ENCODE measurements at places on chromosomes 6 and 20.

DNA sequence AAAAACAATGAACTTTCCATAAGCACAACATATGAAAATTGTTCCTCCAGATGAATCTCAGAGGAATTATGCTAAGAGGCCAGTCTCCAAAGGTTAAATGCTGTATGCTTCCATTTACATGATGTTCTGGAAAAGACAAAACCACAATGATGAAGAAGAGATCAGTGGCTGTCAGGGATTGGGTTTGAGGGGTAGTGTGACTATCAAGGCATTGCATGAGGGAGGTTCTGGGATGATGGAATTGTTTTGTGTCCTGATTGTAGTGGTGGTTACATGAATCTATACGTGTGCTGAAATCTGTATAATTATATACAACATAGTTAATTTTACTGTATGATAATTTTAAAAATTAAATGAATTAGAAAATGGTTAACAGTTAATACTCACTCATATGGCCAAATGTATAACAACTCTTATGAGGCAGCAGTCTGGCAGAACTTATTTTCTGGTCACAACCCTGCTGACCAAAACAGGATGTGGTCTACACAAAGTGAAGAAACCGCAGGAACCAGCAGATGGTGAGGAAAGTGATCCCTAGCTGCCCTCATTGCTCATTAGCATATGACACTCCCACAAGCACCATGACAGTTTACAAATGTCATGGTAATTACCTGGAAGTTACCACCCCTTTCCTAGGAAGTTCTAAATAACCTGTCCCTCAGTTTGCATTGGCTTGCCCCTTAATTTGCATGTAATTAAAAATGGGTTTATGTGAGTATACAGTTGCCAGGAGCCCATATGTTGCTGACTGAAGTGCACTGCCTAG is 31.9 kb downstream of the NSFL1C start:
- peak; percentile 18 for DNase-seq

- DNase-seq, result no peak
These were observed 108.1 kb downstream of the TMEM200A start for GRCh38 chr6:130473886-130474285.

DNA sequence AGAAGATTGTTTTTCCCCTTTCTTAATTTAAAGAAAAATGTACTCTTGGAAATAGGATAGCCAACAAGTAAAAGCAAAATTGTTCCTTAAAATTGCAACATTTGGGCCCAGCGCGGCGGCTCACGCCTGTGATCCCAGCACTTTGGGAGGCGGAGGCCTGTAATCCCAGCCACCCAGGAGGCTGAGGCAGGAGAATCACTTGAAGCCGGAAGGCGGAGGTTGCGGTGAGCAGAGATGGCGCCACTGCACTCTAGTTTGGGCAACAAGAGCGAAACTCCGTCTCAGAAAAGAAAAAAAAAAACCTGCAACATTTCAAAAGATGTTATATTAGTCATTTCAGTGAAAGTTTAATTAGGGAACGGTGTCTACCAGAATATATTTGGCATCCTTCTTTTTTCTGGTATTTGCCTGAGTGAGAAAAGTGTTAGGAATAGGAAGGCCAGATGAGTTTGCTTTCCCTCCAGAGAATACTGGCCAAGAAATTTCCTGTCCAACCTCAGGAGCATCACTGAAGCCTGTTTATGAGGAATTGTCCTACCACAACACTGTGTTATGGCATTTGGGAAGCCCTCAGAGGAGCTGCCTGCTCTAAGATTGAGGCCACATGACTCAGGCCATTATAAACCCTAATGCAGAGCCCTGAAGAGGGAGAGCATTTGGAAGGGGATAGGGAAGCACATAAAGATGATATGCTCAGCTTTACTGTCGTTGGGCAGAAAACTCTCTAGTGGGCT is 1.2 kb upstream of the GJA1 start:
- DNase-seq, result no peak

GRCh38 chr6:43768983-43769525 is 957 bp upstream of the VEGFA start:
- peak; percentile 89 for DNase-seq

GRCh38 chr6:47375426-47375825 is 65.7 kb upstream of the TNFRSF21 start:
- no peak for DNase-seq

DNA sequence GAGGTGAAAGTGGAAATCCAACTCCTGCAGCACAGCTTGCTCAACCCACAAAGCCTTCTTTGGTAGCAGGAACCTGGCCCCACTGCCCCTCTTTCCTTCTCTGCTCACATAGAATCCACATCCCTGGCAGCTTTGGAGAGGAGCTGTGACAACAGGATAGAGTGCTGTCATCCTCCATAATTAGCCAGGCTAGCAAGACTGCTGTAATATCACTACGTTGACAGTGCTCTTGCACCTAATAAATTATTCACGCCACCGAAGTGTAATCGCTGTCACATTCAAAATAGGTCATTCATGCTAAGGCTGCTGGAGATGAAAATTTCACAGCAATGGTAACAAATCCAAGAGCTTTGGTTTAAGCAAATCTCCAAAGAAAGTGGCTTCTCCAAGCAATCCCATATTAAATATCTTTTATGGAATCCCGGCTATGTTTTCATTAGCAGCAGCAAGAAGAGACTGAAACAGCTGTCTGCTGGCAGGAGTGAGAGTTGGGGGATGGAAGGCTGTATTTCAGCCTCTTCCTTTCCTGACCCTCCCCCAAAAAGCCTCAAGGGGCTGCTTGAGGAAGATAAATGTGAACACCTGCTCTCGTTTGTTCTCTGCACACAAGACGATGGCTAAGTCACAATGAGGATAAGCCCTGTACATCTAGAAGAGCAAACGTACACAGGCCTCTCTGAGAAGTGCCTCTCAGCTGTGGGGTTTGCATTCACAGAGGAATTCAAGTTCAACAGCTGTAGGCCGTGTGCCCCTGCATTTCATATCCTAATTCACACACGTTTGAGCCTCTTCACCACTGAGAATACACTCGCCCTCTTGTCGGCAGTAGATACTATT is 16.5 kb downstream of the RIPOR2 start:
- DNase-seq, result peak; percentile 76

DNA sequence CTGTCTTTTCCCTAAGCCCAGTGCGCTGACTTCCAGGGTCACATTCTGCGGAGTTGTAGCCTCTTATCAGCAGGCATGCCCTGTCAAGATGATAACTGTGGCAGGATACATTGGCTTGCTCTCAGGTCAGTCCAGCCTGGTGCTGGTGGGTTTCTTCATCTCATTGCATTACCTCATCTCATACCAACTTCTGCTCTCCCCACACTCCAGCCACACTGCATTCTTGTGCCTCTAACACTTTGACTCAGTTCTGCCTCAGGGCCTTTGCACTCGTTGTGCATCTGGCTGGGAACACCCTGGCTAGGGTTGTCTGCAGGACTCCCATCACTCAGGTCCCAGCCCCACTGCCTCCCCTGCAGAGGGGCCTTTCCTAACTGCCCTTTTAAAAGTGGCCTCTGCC is 110.3 kb upstream of the BACH2 start:
- no peak for DNase-seq

DNA sequence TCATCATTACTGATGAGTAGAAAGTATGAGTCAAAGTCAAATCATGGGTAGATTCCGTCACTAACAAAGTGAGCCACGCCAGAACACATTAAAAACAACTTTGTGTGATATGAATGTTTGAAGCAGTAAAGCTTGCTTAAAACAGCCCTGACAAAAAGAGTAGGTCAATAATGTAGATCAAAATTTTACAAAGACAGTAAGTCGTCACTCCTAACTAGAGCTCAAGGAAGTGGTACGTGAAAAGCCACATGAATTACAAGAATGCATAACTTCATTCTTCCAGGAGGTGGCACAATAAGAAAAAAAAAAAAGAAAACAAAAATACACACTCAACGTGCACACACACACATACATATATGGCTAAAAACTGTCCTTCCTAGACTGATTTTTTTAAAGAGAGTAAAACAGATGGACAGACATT is 69.9 kb downstream of the HACE1 start:
- no peak for DNase-seq

- no peak for DNase-seq
These were observed 44.8 kb downstream of the FGD2 start for GRCh38 chr6:37050045-37050853.

DNA sequence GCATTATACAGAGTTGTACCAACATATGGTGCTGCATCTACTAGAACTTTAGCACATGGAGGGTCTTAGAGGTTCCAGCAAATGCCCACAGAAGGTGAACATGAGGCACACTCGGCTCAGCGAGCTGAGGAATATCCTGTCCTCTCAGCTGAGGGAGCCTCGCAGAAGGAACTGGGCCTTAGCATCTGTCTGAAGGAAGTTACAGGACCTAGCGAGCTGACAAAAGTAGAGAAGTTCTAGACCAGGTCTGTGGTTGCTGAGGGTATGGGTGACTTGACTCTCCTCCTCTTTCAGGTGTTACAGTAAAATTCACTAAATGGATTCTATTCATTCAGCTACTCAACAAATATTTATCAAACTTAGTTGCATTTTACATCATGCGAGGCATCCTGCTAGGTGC is 157.2 kb downstream of the ZDHHC14 start:
- no peak for DNase-seq

DNA sequence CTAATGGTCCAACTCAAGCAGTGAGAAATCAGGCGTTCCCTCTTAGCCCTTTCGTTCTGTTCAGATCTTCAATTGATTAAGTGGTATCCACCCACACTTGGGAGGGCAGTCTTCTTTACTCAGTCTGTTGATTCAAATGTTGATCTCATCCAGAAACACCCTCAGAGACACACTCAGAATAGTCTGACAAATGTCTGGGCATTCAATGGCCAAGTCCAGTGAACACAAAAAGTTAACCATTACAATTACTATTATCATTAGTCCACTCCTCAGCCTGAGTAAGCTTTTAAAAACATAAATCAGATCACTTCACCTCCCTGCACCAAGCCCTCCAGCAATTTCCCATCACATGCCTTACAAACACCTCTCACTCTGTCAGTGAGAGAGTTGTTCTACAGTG is 423.2 kb downstream of the RFPL4B start:
- no peak for DNase-seq

DNA sequence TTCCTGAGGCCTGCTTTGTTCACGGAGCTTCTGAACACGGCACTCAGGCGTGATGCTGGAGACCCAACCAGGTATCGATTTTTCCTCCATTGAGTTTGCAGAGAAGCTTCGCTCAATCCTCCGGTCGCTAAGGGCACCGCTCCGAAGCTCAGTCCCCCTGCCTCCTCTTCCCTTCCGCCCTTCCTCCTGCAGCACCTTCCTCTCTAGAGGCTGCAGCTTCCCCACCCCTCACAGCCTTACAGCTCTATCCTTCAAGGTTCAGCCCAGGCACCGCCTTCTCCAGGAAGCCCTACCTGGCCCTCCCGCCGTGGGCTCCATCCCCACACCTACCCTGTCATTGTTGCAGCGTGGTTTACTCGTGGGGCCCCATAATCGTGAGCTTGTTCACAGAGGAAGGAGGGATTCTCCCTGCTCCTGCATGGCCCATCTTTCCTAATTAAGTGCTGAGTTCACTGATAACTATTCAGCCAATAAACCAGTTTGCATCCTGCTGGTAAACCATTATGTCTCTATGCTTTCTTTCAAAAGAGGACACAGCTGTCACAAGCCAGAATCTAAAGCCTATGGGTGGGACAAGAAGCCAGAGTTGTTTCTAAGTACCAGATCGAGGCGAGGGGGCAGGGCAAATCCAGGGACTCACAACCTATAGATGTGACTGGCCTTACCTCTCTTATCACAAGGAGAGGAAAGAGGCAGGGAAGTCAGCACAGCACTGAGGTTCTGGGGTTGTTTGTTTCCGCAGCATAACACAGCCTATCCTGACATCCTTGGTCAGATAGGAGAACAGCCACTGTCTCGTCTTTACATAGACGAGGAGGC is 152.0 kb downstream of the GRM4 start:
- DNase-seq, result no peak

GRCh38 chr20:30419466-30419865 is 838.0 kb upstream of the DEFB115 start:
- DNase-seq, result no peak

DNA sequence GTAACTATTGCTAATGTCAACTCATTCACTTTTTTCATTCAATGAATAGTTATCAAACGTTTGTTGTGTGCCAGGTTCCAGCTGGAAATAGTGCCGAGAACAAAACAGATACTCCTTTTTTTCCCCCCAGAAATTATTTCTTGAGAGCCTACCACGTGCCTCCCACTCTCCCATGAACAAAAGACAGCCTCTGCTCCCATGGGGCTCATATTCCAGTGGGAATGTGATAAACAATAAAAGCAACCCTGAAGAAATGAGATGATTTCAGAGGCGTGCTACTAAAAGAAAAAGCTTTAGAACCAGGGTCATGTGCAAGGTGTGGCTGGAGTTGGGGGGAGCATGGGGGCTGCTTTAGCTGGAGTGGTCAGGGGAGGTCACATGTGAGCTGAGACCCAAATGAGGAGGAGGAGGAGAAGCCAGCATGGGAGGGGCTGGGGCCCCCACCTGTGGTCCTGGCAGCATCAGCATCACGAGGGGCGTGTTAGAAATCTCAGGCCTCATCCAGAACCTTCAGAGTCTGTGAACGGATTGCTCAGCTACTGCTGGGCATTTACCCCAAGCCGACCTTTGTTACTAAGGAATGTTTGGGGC is 157.4 kb downstream of the EYA2 start:
- DNase-seq, result no peak

DNA sequence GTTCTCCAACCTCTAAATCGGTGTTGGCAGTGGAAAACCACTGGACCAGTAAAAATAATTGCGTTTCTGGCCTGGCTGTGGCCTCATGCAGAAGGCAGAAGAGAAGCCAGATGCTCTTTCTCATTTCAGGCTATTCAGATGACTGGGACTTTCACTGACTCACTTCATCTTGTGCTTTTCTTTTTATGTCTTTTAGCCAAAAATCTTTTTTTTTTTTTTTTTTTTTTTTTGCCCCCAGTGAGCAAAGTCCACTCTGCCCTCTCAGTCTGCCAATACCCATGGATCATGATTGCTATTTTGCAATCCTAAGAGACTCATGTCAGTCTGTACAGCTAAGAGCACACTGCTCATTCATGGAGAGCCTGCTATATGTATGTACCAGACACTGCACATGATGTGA is 962.5 kb downstream of the KIF16B start:
- no peak for DNase-seq

- DNase-seq, result no peak
These were observed 159.9 kb upstream of the PCSK2 start for GRCh38 chr20:17066902-17067301.

All from skin of body (tissue), 3 donors.